ENCODE measurements at places on chromosomes 3 and 15. TPM values are rescaled to one million over a fixed set of nuclear protein-coding genes. Genes with fewer than 3 reads are reported as not detected.

- DNase-seq: no peak
Measured at GRCh38 chr3:119352034-119352609, 57.9 kb downstream of the ARHGAP31 start.

- DNase-seq: peak; percentile 18
Measured at GRCh38 chr3:100875239-100875638, 118.0 kb downstream of the ABI3BP start.

HIGD1A gene
- total RNA-seq: 32.2 TPM

DNA sequence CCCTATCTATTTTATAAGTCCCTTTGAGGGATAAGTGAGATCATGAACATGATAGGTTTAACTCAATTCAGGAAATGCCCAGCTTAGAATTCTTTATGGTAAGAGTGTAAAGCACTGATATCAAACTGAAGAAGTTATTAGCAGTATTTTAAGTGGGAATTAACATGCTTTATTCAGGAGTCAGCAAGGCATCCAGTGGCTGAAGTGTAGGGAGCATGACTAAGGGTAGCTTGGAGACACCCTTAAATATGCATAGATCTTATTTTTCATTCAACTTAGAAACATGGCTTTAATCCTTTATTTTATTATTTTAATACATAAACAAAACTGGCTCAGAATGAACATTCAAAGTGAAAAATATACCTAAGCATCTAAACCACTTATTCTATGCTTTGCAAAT is 158.3 kb upstream of the LPP start:
- no peak for DNase-seq

RAP2B gene
- total RNA-seq: 25.8 TPM

VWA5B2 gene
- total RNA-seq: 0.63 TPM

- DNase-seq: no peak
Measured at GRCh38 chr15:42184736-42185135, 23.4 kb downstream of the VPS39 start.

CSK gene
- 60.2 TPM for total RNA-seq

ALDH1L1 gene
- 4.9 TPM for total RNA-seq

- peak; percentile 1 for DNase-seq
Measured at GRCh38 chr3:15527031-15527459, 5.5 kb upstream of the COLQ start.

DNA sequence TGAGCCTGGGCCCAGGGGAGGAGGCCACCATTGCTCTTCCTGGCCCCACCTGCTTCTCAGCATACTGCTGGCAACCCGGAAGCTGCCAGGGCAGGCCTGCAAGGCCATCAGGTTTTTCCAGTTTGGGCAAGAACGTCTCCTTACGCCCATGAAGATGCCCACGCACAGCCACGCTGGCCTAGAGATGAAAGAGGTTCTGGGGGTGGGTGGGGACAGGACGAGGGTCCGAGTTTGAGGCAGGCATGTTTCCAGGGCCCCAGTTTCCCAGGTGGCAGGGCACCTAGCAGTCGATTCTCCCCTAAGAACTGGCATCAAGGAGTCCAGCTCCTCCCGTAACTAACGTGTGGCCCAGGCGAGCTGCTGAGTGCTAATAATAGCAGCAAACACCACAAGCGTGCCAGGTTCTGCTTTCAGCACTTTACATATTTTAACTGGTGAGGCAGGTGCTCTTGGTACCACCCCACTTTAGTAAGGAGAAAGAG is 45.8 kb downstream of the ZNF710 start:
- DNase-seq: peak; percentile 94

GRCh38 chr3:125511420-125512118 is 8.4 kb downstream of the SNX4 start:
- DNase-seq: no peak

NAALADL2 gene
- total RNA-seq: 4.4 TPM

DNA sequence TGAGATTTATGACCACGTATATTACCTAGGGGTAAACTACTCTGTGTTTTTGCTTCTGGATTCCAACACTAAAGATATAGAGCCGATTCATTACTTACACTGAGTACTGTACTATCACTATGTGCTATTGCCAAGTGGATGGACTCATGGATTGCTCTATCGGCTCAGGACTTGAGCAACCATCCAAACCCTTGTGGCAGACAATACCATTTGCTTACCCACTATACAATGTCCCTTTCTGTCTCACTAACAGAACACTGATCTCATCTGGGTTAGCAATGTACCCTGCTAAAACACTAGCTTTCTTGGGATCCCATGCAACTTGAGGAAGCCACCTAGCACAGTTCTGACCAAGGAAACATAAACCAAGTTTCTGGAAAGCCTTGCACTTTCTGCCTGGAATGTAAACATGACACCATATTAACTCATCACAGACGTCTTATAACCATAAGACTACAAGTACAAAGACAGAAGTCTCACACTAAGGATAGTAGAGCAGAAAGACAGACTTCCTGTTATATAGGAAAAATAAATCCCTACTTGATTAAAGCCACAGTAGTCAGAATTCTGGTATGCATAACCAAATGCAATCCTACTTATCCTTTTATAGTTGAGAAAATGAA is 38.6 kb downstream of the HACD2 start:
- no peak for DNase-seq

ZBTB47 gene
- 1.1 TPM for total RNA-seq

FAM107A gene
- total RNA-seq: not detected

DNA sequence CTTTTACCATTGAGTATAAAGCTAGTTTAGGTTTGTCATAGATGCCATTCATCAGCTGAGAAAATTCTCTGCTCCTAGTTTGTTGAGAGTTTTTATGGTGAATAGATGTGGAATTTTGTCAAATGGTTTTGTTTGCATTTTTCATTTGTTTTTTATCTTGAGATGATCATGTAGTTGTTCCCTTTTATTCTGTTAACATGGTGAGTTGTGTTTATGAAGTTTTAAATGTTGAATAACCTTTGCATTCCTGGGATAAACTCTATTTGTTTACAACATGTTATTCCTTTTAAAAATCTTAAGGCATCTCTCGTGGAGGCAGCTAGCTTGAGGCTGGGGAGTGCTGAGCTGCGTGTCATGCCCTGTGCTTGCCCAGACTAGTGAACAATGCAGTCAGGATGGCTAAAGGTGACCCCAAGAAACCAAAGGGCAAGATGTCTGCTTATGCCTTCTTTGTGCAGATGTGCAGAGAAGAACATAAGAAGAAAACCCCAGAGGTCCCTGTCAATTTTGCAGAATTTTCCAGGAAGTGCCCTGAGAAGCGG is 48.5 kb downstream of the ANAPC13 start:
- no peak for DNase-seq

DNA sequence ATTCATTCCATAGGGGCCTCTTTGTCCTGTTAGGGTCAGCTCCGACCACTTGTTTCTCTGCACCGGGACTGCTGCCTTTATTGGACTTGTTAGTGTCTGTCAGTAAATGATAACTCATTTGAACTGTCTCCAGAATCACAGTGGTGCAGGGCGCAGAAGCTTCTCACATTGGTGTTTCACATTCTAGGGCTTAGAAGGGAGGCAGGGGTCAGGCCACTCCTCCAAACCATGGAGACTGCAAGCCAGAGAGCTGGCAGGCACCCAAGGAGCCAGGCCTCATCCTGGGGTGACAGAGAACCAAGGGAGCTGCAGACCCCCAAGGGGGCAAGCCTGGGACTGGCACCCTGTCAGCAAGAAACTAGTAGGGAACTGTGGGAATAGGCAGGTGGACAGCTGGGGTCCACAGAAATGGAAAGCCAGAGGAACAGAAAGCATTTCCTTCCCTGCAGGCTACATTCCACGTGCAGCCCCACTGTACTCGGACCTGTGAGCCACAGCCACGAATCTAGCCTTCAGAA is 49.1 kb downstream of the CCNL1 start:
- no peak for DNase-seq

- DNase-seq: no peak
Measured at GRCh38 chr15:70530017-70530499, 233.3 kb downstream of the UACA start.

NR2F2 gene
- total RNA-seq: 12.6 TPM

GRCh38 chr3:63370094-63370493 is 92.0 kb downstream of the SYNPR start:
- DNase-seq: no peak

FAM81A gene
- 17.9 TPM for total RNA-seq

GOLGA8R gene
- not detected for total RNA-seq

CD80 gene
- total RNA-seq: not detected

- no peak for DNase-seq
Measured at GRCh38 chr3:54760201-54760600, 167.7 kb downstream of the LRTM1 start.

DNA sequence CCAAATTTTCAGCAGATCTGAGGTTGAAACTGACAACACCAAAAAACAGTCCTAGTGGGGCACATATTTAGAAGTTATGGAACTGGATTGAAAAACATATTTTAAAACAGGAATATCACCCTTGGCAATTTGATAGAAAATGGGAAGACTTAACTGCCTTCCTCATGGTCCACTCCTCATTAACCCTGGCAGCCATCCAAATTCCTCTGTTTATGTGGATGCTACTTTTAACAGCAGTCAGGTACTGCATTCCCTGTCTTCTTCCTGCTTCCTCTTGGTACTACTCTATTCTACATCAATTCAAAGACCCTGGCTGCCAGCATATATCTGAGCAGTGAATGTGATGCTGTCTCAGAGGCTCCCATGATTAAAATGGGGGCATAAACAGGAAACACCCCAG is 54.3 kb downstream of the PDE8A start:
- peak; percentile 36 for DNase-seq

- peak; percentile 88 for DNase-seq
Measured at GRCh38 chr3:169769287-169770181, at the start of gene ACTRT3. Gene ACTRT3, minus strand, starts transcription at chr3:169769561. Its CDS starts 41 bp downstream, at chr3:169769520.

DNA sequence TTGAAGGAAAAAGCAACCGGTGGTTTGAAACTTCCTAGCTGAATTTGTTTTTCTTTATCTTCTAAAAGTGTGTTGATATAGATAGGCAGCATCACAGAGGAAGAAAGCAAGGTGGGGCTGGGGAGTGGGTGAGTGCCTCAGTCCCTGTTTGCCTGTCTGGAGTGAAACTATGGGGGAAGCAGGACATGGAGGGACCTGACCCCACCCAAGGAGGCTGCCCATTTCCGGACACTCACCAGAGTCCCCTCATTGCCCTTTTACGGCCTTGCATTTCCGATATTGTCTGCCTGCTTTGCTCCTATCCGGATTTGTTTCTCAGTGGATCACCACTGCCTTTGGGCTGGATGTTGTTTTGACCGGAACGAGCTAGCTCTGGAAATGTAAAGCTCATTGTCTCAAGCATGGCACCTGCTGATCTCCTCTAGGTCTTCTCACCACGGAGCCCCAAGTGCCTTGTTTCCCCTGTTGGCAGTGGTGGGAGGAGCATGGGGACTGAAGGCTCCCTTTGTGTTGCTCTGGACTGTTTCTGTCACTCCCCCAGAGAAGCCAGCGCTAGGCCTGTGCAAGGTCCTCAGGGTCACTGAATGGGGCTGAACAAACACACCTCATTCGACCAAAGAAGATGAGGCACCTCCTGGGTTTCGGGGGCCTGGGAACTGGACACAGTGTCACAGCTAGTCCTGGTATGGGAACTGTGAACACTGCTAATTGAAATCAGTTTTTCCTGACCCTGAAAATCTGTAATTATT is 7.0 kb downstream of the CLDN11 start:
- no peak for DNase-seq

DNA sequence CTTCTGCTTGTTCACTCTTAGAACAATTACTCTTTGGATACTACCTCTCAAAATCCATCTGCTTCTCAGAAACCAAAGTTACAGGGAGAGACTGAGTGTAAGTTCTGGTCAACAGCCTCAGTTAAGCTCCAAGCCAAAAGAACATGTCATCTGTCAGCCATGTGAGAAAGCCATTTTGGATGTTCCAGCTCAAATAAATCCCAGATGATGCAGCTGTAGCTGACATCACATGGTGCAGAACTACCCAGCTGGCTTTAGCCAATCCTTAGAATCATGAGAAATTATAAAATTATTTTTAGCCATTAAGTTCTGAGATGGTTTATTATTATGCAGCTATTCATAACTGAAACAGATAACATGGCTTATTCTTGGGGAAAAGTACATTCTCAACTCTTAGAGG is 696.0 kb downstream of the ZNF385D start:
- DNase-seq: no peak

ADCY5 gene
- total RNA-seq: 1.6 TPM

Measured in HT-29 (cell line).